Urothelium cell line (cell line): ENCODE measurements at places on chromosomes 1 and 21.

DNA sequence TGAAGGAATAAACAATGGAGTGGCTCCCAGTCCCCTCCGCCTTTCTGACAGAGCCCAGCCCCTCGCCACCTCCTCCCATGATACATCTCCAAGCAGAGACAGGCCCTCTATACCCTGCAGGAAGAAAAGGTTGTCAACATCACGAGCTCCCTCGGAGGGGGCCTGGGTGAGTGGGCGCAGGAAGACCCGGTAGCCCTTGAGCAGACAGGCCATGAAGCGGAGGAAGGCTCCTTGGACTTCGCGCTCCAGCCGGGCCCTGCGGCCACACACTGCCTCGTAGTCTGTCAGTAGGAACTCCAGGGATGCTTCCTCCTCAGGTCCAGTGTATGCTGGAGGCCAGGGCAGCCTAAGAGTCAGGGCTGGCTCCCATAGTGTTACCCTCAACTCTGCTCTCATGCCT is 7.0 kb downstream of the DENND4B start:
- DNase-seq = no peak

DNA sequence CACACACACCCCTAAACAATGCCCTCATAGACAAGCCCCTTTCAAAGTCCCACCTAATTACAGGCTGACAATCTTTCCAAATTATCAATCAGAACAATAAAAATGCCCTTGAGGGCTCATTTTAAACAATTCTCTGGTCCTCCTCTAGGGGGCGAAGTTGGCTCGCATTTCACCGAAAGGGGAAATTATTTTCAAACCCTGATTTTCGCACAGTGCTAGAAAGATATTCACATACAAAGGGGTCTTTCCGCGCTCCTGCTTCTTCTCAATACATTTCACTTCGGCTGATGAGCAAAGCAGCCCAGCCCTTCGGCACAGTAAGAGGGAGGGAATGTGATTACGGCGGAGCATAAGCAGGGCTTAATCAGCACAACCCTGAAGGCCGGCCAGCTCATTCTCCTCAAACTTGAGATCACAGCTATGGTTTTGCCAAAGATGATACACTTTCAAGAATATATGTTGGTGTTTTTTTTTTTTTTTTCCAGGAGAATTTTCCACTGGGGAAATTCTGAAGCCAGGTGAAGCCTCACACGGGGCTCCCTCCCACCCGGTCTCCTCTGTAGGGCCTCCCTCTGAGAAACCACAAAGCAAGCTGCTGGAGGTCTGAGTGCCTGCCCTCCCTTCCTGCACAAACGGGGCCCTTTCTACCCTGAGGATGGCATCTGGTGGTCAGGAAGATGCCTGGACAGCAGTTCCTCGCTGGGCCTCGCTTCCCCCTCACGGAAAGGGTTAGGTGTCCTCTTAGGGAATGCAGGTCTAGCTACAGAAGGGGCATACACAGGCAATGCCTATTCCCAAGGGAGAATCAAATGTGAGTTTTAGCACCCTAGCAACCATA is 66.9 kb downstream of the GNG12 start:
- DNase-seq = peak; percentile 41

DNA sequence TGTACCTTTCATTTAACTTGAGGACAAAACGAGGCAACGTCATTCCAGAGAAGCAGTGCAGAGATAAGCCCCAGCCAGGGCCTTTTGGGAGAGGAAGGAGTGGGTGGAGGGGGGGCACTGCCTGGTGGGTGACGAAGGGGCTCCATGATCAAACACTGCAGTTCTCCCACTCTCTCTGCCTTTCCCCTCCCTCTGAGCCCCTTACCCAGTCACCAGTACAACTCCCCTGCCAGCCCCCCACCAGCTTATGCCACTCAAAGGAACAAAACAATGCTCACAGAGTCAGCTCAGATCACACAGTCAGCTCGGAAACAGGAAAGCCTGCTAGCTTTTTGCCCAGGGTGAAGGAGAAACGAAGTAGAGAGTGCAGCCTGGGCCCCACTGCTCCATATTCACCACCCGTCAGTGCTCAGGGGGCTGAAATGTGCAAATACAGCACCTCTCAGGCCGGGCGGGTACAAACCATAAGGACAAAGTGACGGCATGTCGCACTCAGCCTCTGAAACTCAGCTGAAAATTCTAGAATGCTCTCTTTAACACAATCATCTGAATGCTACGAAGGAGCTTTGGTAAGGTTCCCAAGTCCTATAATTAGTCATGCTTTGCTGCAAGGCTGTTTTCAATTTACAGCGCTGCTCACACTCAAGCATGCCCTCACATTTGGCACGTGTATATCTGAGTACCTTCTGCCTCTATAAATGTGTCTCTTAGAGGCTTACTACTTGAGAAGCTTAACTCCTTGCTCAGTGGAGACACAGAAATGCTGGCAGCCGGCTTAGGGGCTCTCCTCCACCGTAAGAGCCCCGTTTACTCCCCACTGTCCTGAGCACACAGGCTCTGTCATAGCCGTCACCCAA is 65.8 kb upstream of the RAB4A start:
- DNase-seq = no peak

- no peak for DNase-seq
Measured at GRCh38 chr1:247317702-247318101, 14.0 kb downstream of the ZNF496 start.

DNA sequence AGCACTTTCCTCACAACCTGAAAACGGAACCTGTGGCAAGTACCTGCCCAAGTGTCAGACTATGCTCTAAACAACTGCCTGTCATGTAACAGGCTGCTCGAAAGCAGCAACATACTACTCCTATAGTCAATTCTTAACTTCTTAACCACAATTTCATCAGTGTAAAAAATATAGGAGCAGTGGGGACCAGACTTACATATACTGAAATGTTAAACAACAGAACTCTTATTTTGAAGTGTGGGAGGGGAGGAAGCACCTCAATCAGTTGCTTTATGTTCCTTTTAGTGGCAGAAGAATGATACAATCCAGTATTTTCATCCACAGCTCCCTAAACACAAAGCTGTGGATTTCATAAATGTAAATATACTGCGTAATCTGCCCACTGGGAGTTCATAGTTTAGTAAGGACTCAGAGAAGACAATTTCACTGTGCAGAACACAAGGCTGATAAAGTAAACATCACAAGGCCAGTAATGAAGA is 44.2 kb downstream of the WLS start:
- DNase-seq = no peak

- no peak for DNase-seq
Measured at GRCh38 chr1:223718850-223719249, 6.5 kb downstream of the CAPN2 start.

- DNase-seq = no peak
Measured at GRCh38 chr1:192763756-192764155, 45.1 kb upstream of the RGS2 start.

GRCh38 chr21:40792691-40793456 is 54.1 kb downstream of the DSCAM start:
- no peak for DNase-seq

DNA sequence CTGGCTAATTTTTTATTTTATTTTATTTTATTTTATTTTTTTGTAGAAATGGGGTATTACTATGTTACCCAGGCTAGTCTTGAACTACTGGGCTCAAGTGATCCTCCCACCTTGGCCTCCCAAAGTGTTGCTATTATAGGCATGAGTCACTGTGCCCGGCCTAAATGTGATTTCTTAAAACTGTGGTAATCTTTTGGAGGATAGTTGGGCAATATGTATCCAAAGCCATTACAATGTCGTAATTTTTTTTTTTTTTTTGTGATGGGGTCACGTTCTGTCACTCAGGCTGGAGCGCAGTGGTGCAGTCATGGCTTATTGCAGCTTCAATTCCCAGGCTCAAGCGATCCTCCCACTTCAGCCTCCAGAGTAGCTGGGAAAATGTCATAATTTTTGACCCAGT is 14.2 kb downstream of the ETV3L start:
- DNase-seq = no peak

DNA sequence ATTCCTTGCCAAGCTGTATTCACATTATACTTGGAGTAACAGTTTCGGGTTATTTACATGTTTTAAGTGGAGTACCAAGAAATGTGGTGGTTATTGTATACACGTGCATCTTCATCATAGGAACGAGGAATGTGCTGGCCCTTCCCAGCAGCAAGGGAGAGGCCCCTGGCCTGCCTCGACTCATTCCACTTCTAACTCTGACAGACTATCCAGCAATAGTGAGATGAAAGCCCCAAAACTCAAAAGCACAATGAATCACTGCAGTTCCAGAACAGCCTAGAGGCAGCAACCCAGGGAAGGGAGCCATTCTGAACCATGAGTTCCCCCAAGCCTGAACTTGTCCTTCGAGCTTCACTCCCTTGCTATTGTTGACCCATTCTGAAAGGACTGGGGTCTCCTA is 23.1 kb downstream of the FAM89A start:
- no peak for DNase-seq

DNA sequence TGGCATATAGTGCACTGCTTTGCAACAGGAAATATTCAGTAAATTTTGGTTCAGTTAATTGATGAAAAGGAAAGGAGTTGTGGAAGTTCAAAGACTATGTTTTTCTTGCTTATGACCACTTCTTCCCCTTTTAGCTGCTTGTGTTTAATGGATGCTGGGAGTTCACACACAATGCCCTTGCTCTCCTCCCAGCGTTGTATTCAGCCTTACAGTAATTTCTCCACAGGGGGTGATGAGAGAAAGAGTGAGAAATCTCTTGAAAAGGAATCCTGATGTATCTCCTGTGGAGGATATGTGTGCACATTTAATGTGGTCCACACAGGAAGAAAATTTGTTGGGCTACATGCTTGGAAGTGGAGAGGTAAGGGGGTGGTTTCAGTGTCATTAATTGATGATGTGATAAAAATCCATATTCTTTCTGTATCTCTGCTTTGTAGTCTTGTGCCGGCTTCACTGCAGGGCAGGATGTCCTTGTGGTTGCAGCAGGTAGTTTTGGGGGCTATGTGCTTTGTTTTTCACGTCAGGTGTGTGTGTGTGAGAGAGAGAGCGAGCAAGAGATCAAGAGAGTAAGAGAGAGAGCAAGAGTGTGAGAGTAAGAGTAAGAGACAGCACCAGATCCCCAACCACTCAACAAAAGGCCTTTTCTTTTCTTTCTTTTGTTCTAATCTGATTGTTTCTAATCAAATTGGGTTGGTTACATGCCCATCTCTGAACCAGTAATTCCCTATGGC is 204.4 kb downstream of the RWDD3 start:
- DNase-seq = no peak

DNA sequence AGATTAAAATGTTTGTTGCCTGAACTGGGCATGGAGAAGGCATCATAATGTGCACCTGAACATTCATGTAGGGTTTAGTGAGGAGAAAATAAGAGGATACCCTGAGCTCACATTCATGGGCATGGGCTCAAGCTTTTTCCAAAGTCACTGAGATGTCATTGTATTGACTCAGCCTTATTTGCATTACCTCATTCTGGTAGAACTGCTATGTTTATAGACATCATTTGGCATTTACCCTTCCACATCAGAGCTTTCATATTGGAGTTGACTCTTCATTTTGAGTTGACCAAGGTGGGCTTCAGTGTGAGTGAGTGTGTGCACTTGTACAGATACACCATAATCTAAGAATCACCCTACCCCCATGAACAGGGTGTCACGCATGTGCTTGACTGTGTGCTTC is 143.2 kb downstream of the PBX1 start:
- DNase-seq = no peak

- DNase-seq = no peak
Measured at GRCh38 chr1:183653462-183653794, 312 bp upstream of the APOBEC4 start.

- no peak for DNase-seq
Measured at GRCh38 chr1:43804569-43804968, 97.2 kb downstream of the ST3GAL3 start.

DNA sequence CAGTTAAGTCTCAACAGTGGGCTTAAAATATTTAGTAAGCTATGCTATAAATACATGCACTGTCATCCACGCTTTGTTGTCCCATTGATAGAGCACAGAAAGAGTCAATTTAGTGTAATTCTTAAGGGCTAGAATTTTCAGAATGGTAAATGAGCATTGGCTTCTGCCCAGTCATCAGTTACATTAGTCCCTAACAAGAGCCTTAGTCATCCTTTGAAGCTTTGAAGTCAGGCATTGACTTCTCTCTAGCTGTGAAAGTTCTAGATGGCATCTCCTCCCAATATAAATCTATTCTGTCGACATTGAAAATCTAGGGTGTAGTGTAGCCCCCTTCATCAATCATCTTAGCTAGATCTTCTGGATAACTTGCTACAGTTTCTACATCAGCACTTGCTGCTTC is 12.0 kb upstream of the LPGAT1 start:
- DNase-seq = no peak

GRCh38 chr21:40517646-40518045 is 329.3 kb downstream of the DSCAM start:
- no peak for DNase-seq

- no peak for DNase-seq
Measured at GRCh38 chr1:1400576-1401456, 1.7 kb upstream of the CCNL2 start.

DNA sequence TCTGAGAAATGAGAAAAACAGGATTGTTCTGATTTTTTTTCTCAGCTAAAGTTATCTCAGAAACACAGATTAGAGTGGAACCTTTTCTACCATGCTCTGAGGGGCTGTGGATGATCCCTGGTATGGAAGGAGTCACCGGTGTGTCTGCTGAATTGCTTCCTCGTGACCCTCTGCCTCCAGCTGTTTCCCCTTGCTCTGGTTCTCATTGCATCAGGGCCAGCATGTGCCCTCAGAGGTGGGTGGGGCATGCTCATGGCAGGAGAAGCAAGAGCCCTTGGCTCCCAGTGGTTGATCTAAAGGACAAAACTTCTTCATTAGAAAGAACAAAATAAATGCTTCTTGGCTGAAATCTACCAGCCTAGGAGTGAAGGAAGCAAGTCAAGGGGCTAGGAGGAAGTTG is 183.2 kb upstream of the HMCN1 start:
- DNase-seq = no peak

- no peak for DNase-seq
Measured at GRCh38 chr1:201282931-201283829, at the start of gene PKP1. PKP1 (plus strand) TSS chr1:201283506; CDS start chr1:201283703, 197 bp downstream.

- no peak for DNase-seq
Measured at GRCh38 chr1:226220473-226221189, 2.8 kb upstream of the MIXL1 start.

- no peak for DNase-seq
Measured at GRCh38 chr1:107785496-107786202, 179.3 kb downstream of the VAV3 start.
